ENCODE measurements at places on chromosomes 5 and 9.
A peak's percentile ranks its signal among the peaks of the same experiment; 100 is the strongest.

GRCh38 chr5:31235381-31235780 is 41.9 kb downstream of the CDH6 start:
- no peak for DNase-seq

- DNase-seq: no peak
These were observed 2.3 kb downstream of the WDR38 start for GRCh38 chr9:124855566-124855943.

DNA sequence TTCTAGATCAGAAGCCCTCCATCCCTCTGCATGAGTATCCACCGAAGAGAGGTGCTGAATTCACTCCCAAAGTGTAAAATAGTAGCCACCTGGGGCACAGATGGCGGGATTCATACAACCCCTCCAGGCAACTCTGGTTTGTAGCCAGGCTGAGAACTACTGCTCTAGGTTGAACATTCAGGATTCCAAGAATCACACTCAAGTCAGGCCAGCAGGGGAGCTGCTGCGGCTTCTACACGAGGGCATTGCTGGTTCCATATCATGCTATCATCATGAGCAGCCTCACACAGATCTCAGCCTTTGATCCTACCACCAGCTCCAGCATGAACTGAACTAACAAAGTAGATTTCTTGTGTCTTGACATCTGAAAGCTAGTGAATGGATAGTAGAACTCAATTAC is 367.9 kb downstream of the DIRAS2 start:
- DNase-seq: no peak

DNA sequence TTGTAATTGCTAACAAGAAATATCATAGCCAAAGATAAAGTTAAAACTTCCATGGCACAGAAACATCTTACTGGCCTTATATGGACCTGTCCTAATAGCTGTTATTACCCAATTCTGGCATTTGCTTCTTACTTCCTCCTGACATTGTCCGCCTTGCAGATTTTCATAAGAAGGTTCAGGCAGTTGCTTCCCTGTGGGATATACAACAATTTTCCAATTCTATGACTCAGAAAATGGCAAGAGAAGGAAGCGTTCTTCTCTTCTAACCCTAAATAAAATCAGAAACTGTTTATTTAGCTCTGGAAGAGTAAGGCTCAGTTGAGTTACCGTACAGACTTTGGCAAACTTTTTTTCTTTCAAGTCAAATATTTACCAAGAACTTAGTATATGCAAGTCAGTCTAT is 1.7 kb downstream of the PRKAA1 start:
- DNase-seq: no peak

- no peak for DNase-seq
These were observed 124.3 kb downstream of the CCDC192 start for GRCh38 chr5:127827451-127827850.

DNA sequence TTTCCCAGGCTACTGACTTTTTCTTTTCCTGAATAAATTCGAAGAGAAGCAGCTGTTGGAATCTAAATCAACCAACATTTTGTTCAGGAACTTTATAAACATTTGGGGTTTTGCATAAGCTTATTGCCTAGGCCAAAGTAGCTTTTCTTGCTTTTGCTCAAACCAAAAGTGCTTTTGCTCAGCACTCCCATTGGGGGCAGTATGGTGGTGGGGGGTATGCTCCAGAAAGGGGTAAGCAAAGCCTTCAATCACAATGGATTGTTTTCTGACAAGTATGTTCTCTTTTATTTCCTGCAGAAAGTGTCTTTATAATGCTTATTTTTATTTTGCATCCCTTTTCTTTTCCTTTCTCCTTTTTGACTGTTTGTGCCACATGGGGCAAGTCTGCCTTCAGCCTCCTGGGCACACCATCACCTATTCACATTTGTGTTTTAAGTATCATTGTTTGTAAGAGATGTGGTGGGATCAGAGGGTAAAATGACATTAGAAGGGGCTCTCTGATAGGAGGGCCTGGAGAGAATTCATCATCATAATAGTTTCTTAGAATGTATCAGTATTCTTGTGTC is 86.0 kb downstream of the PRDM6 start:
- DNase-seq: no peak

GRCh38 chr5:65986050-65986451 is 59.7 kb downstream of the ERBIN start:
- peak; percentile 29 for DNase-seq

- DNase-seq: no peak
These were observed 48.9 kb downstream of the FAM174A start for GRCh38 chr5:100584069-100584468.

DNA sequence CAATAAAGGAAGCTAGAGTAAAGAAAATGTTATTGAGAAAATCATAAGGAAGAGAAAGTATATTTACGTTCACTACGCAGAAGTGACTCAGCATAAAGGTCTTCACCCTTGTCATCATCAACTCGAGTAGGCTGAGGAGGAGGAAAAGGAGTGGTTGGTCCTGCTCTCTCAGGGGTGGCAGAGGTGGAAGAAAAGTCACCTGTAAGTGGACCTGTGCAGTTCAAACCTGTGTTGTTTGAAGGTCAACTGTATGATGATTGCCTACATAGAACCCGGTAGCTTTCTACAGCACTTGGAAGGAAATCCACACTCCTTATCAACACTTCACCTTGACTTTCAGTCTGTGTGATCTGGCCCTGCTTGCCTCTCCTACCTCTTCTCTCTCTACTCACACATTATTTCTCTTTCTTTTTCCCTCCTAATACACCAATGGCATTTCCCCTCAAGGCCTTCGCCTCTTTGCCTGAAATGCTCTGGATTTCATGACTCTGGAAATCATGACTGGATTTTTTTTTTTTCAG is 109.3 kb upstream of the CPEB4 start:
- DNase-seq: no peak

DNA sequence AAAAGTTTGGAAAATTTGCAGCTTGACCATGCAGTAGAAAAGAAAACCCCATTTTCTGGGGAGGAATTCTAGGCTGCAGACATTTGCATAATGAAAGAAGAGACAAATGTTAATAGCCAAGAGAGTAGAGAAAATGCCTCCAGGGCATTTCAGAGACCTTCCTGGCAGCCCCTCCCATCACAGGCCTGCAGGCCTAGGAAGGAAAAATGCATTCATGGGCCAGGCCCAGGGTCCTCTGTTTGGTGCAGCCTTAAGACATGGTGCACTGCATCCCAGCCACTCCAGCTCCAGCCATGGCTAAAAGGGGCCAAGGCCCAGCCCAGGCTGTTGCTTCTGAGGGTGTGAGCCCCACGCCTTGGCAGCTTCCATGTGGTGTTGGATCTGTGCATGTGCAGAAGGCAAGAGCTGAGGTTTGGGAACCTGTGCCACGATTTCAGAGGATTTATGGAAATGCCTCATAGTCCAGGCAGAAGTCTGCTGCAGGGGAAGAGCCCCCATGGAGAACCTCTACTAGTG is 75.0 kb upstream of the OR13F1 start:
- DNase-seq: no peak

- DNase-seq: no peak
These were observed 25.2 kb upstream of the SPRY4 start for GRCh38 chr5:142350021-142350420.

DNA sequence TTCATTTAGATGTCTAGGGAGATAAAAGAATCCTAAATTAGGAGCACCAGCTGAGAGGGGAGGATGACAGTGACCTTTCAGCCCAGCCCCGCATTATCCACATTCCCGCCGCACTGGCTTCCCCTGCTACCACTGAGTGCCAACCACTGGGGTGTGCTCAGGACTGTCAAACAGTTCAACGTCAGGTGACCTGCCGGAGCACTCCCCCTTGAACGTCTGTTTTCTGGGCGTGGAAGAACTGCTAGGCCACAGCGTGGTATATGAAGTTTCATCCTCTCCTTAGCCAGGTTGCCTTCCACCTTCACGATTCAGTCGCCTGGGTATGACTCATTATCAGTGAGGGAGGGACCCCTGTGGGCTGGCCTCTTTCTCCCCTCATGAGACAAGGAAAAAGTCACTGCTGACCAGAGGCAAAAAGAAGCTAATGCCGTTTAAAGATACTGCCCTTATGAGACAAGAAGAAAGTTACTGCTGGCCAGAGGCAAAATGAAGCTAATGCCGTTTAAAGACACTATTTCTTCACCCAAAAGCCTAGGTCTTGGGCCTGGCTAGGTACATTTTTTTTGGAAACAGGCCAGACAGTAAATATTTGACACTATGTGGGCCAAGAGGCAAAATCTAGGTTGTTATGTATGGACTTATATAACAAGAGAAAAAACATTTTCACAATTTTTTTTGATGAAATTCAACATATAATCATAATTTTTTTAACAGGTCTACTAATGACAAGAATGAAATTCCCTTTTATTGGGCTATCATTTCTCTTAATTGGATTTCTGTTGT is 4.6 kb downstream of the NMRK1 start:
- no peak for DNase-seq
